T-cell (primary cell): ENCODE measurements at places on chromosomes 12 and 14.
A peak's percentile ranks its signal among the peaks of the same experiment; 100 is the strongest.

DNA sequence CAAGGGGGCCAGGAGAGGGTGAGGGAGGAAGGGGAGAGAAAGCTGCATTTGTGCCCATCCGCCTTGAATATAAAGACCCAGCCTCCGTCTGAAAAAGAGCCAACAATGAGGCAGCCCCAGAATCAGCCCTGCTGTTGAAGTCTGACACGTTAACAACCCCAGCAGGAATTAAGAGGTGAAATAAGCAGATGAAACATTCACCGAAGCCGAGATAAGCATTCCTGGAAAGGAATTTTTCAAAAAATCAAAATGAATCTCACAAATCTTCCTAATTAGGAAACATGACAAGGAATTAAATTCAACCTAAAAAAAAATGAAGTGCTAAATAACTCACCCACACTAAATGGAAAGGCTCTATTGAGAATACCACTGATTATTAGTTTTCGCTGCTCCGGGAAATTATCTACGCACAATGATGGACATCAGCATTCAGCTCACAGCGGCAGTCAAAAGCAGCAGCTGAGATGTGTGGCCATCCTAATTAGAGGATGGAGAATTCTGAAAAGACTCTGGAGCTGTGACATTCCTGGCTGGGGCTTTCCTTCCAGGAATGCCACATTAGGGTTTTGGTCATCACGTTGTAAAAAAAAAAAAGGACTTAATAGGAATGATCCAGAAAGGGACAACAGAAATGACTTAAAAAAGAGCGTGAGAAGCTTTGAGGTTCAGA, 8.2 kb upstream of the PARP11 start:
- no peak for DNase-seq

GRCh38 chr12:22672951-22673350, 48.0 kb downstream of the ETNK1 start:
- DNase-seq = no peak

DNA sequence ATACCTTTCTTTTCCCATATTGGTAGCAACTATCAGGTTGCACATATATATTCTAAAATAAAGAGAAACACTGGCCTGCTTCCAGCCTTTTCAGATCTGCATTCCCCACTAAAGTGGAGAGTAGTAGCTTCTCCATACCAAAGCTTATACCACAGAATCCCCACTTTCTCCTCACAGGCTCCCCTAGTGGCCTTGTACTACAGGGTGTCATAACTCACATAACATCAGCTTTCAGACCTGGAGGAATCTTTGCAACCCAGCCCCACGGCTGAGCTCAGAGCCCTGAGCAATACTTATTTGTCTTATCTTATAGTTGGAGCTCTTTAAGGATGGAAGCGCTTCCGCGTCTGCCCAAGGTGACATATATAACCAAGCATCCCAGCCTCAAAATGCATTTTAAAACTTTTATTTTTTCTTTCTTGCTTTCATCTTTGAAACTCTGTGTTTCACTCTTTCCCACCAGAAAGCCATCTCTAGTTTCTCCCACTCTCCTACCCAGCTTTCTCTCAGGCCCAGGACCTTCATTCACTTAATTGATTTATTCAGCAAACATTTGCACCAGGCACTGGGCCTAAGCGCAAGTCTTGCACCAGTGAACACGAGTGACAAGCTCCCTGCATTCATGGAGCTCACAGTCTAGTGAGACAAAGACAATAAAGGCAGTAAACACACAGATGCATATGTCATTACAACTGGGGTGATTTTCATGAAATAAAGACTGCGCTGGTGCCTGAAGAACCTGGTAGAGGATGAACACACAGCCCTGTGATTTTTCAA, 254.7 kb downstream of the IPO8 start:
- DNase-seq = no peak

DNA sequence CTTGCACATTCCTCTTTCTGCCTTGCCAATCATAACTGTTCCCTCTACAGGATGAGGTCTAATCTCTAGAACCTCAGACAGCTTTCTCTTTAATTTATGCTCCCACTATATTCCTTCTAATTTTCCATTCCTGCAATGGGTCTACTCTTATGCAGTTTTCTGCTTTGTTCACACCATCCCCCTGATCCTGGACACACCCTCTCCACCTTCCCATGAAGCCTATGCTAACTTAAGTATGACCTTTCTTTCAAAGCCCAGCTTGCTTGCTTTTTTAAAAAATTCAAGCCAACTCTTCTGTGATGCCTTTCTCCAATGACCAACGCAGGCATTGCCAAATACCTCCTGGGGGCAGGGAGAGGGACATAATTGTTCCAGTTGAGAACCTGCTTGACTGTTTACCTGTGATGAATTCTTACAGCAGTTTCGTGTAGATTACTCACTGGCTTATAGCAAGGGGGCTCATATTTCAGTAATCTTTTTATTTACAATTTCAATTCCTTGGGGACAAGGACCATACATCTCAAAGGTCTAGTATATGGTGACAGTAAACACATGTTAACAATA, 7.8 kb downstream of the SLC38A1 start:
- DNase-seq = no peak

DNA sequence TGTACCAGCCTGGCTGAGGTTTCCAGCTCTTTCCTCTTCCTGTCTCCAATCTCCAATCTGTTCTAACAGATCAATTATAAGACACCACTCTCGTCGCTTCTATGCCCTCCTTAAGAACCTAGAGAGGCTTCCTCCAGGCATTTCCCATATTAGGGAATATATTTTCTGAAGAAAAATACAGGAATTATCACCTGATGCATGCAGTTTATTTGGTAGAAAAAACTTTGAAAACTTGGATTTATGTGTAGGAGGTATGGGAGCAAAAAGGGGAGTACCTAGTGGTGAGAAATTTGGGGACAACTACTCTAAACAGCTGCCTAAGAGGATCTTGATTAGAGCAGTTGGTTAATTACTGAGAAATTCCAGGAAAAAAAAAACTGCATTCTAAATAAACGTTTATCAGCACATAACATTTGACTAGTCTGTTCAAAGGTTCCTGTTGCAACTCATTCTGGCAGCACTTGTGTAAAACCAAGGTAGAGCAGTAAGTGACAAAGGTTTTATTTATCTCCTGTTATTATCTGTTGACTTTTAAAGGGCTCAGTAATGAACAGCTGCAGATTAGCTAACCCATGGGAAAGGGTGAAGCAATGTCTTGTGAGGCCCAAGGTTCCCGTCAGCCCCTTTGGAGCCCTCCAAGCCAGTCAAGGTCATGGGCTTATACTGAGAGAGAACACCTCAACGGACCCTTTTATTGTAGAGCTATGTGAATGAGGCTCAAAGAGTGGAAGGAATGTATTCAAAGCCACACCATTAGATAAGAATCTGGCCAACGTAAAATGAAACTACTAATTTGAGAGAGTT, 36.4 kb upstream of the NR1H4 start:
- DNase-seq = no peak

- DNase-seq = no peak
These were observed 4.5 kb upstream of the PNMA1 start for GRCh38 chr14:73718418-73719251.

GRCh38 chr14:77663293-77663692, 44.5 kb downstream of the ALKBH1 start:
- DNase-seq = no peak

GRCh38 chr14:102795060-102795925, 18.0 kb downstream of the TRAF3 start:
- DNase-seq = no peak

DNA sequence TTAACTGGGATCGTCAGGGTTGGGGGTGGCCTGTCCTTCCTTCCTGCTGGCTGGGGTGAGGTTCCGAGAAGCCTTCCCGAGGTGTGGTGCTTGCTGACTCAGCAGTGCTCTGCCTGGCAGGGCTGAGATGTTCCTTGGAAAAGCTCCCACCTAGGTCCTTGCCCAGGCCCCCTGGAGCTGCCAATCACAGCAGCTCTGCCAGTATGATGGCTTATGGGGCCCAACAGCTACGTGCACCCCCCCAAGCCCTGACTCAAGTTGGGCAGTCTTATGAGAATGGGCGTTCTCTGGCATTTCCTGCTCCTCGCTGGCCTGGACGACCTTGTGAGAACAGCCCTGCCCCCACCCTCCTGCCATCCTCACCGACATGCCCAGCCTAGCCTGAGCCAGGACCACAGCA, 292.2 kb upstream of the CRY1 start:
- DNase-seq = no peak

- DNase-seq = no peak
These were observed 800.5 kb downstream of the LRFN5 start for GRCh38 chr14:42407153-42407552.

DNA sequence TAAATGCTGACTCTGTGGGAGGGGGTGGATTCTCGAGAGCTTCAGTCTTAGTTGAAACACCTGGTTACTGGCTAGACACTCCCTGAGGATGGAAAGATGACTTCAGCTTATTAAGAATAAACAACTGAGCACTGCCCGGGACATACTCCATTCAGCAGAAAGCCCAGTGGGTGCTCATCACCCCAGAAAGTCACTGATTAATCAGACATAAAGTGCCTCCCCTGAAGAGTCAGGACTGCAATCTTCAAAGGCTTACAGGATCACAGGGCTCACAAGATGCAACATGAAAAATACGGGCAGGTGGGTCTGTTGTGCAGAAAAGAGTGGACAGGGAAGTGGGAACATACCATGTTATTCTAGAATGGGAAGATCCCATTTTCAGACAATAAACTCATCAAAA, 207.0 kb downstream of the CALM1 start:
- no peak for DNase-seq

DNA sequence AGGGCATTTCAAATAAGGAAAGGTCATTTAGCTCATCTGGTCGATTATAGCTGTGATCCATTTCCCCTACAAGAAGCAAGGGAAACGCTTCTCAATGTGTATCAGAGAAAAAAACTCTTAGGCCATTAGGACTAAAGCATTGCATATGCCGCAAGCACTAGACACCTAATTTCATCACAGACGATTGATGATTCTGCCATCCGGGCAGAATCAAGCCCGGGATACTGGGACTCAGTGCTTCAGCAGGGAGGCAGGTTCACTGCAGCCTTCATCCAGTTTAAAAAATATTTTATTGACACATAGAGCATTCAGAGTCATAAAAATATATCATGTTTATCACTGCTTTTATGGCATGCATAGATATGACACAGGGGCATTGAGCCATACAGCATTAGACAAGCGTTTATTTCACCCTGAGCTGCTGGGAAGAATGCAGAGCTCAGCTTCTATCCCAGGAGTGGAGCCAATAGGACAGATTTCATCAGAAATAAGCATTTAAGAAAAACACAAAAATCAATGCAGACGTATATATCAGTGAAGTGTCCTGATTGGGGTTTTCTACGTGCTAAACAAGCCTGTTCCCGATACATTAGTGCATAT, 806.9 kb downstream of the GALC start:
- DNase-seq = no peak

DNA sequence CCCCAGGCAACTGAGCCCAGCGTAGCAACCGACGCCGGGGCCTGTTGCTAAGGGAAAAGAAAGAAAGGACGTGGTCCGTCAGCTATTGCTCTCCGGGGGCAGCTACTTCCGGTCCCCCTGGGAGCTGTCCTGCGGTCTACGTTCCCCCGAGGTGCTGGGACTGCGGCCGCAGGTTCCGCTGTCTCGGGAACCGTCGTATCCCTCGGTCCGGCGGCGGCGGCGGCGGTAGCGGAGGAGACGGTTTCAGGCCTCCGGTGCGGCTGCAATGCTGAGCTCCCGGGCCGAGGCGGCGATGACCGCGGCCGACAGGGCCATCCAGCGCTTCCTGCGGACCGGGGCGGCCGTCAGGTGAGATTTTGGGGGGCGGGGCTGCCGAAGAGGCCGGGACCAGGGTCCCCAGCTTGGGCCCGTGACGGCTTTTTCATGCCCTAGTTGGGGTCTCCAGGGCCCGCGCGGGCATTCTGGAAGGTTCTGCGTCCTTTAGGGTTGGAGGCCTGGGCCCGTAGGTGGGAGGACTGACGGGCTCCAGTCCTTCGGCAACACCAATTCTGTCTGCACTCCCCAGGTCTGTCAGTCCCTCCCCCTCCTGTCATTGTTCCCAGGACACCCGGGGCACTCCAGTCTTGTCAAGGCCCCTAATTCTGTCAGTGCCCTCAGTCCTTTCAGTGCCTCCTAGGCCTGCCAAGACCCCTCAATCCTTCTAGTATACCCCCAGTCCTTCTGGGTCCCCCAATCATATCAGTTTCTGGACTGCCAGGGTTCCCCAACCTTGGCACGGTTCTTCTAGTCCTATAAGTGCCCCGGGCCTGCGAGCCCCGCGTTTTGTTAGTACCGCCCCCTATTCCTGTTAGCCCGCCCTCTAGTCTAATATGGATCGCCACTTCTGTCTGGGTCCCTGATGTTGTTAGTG, at the start of gene USP30:
Gene USP30, plus strand, starts transcription at position 163 of the 910 bp plus-strand sequence. Its CDS starts 103 bp downstream, at position 266.
- peak; percentile 79 for DNase-seq

DNA sequence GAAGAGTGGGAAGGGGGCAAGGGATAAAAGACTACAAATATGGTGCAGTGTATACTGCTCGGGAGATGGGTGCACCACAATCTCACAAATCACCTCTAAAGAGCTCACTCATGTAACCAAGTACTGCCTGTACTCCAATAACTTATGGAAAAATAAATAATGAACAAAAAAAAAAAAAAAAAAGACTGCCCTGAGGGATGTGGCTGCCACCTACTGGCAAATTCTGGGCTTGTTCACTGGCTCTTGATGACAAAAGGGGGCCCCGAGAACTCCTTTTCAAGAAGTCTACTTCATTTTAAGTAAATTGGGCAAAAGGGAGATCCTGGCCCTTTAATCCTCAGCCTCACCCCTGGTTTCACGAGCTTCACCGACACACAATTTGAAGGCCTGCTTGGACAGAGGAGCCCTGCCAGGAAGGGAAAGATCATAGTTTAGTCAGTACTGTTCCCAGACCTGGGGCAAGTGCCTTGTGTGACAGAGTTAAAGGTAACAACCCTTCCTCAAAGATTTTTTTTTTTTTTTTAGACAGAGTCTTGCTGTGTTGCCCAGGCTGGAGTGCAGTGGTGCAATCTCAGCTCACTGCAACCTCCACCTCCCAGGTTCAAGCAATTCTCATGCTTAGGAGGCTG, 26.1 kb upstream of the STAC3 start:
- DNase-seq = no peak

DNA sequence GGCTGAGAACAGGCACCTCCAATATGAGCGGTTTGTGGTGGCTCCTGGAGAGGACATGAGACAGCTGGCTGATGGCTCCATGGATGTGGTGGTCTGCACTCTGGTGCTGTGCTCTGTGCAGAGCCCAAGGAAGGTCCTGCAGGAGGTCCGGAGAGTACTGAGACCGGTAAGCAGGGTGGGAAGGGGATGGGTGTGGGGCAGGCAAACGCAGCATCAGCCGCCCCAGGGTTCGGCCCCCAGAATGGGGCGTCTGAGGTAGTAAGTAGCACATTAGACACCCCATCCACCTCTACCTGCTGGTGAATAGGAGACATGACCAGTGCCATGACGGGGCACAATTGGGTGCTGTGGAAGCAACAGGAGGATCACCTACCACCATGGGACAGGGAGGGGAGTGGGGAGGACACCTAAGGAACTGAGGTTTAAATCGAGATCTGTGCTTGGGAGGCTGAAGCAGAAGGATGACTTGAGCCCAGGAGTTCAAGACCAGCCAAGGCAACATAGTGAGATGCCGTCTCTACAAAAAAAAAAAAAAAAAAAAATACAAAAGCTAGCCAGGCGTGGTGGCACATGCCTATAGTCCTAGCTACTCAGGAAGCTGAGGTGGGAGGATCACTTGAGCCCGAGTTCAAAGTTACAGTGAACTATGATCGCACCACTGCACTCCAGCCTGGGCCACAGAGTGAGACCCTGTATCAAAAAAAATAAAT, 25.5 kb downstream of the ITGA7 start:
- DNase-seq = no peak
